GM04504 (cell line): ENCODE measurements at places on chromosomes 6 and 20.

DNA sequence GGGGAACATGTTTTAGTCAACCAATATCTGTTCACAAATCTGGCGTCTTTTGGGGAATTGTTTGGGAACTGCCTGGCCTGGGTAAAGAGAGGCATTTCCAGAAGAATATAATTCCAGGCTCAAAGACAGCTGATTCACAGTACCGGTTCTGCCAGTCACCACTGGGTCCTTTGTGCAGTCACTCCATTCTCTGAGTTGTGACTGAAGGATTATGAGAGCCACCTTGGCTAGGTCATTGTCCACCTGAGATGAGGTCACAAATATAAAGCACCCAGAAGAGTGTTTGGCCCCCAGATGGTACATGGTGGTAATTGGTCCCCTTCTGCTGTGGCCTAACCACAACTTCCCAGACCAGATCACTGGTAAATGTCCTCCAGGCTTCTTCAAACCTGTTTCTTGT, 121.0 kb upstream of the SPACA1 start:
- no peak for DNase-seq

GRCh38 chr6:112148103-112148502, 60.7 kb downstream of the FAM229B start:
- no peak for DNase-seq

DNA sequence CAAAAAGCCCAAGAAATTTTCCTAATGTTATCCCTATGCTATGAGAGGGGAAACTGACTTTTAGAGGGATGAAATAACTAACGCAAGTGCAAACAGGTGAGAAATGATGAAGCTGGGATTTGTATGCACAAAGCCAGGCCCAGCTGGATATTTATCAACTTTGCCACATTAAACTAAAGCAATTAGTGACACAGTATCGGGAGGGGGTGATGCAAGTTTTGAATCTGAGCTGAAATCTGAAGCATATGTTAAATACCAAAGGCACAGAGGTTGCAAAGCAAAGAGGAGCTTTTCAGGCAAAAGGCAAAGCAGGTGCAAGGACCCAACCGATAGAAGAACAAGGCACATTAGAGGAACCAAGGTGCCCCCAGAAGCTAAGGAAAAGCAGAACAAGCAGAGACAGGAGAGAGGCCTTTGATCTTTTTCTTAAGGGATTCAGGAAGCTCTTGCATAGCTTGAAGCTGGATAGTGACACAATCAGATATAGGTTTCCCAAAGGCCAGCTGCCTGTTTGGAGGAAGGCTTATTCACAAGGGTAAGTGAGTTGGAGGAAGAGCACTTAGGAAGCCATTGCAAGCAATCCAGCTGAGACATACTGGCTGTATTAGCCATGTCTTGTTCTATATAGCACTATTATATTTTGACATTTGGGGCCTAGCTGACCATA, 207.5 kb downstream of the HIVEP2 start:
- DNase-seq, result peak; percentile 46

GRCh38 chr6:12392490-12392889, 102.3 kb downstream of the EDN1 start:
- DNase-seq, result no peak

DNA sequence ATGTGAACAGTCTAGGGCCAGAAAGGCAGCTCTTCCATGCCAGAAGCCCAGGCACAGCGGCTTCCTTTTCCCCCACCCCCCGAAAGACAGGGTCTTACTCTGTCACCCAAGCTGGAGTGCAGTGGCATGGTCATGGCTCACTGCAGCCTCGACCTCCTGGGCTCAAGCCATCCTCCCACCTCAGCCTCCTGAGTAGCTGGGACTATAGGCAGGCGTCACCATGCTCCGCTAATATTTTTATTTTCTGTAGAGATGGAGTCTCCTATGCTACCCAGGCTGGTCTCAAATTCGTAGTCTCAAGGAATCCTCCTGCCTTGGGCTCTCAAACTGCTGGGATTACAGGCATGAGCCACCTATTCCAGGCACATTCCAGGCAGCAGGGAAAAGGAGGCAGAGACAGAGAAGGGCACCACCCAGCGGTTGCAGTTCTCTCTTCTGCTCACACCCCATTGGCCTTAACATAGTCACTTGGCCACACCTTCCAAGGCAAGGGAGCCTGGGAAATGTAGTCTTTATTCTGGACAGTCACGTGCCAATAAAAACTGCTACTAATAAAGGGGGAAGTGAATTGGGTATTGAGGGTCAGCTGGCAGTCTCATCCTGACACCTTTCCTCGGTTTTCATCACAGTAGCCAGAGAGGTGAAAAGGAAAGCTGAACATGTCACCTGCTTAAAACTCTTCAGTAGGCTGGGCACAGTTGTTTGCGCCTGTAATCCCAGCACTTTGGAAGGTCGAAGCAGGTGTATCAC, 205.9 kb downstream of the ZMYND8 start:
- DNase-seq, result peak; percentile 58

GRCh38 chr6:16313732-16314131, 75.3 kb downstream of the GMPR start:
- no peak for DNase-seq

- no peak for DNase-seq
Observed at GRCh38 chr20:15613530-15613929, 959.7 kb downstream of the KIF16B start.

GRCh38 chr6:55674672-55675071, 95.7 kb upstream of the HMGCLL1 start:
- no peak for DNase-seq

DNA sequence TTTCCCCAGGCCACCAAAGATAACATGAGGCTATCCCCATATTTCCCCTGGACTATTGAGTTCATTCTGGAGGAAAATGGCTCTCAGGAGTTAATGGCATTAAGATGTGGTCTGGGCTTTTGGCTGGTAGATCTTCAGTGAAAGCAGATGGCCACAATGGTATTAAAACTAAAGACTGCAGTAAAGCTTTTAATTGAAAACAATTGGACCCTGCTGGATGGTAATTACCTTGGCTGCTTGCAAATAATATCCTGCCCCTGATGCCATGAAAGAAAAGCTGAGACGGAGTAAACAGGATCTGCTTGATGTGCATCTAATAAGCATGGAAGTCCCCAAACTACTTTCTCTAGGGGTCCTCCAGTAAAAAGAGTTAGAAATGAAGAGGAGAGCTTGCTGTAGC, 255.8 kb downstream of the QKI start:
- no peak for DNase-seq

GRCh38 chr6:56091159-56091869, 156.1 kb downstream of the COL21A1 start:
- peak; percentile 58 for DNase-seq

GRCh38 chr20:13102694-13103093, 93.9 kb downstream of the SPTLC3 start:
- no peak for DNase-seq

GRCh38 chr6:5507131-5507681, 245.9 kb downstream of the FARS2 start:
- DNase-seq, result no peak

DNA sequence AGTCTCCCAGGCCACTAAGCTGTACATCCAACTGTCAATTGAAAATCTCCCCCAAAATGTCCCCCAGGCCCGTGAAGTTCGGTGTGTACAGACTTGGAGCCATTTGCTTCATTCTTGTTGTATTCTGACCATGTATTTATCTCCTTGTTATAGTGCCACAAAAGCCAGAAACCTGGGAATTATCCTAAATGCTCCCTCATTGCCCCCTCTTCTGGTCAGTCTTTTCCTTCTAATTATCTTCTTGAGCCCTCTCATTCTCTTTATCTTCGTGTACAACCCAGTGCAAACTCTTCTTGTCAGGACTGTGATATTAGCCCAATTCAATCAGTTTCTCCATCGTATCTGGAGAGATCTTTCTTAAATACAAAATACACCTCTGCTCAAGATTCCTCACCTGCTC, 64.7 kb downstream of the RFX6 start:
- DNase-seq, result no peak

- DNase-seq, result no peak
Observed at GRCh38 chr20:62551407-62552323, 75.9 kb upstream of the GATA5 start.

DNA sequence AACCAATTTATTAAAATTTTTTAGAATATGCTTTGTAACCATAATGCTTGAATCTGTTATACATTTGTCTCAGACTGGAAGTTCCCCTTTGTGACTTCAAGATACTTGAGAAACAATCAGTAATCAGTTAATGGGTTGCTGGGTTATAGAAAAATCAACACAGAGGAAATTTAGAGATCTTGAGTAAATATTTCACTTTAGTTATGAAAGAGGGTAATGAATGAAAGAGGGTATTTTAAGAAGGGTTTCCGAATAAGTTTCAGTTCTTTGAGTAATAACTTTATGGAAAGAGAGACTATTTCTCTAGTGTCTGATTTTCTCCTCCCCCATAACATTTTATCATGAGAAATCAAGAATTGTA, 21.4 kb downstream of the ZFAND3 start:
- no peak for DNase-seq

- DNase-seq, result no peak
Observed at GRCh38 chr6:21961226-21961625, 335.6 kb downstream of the PRL start.

DNA sequence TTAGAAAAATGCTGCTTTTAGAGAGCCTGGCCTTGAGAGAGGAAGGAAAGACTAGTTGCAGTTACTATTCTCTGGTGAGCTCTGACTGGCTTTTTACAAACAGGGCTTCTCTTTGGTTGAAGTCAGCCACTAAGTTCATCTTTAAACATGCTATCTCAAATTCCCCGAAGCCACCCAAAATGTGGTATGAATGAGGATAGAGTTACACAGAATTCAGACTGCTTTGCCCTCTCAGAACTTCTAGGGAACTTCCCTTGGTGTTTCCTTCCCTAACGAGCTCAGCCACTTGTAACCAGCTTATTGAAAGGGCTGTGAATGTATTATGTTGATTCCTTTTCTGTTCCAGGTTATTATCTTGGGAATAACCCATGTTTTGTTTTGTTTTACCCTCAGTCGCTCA, 73.5 kb downstream of the EFHC1 start:
- no peak for DNase-seq

GRCh38 chr6:111015389-111016124, 33.7 kb downstream of the RPF2 start:
- no peak for DNase-seq

GRCh38 chr20:50286174-50286511, 95.5 kb downstream of the CEBPB start:
- DNase-seq, result no peak

DNA sequence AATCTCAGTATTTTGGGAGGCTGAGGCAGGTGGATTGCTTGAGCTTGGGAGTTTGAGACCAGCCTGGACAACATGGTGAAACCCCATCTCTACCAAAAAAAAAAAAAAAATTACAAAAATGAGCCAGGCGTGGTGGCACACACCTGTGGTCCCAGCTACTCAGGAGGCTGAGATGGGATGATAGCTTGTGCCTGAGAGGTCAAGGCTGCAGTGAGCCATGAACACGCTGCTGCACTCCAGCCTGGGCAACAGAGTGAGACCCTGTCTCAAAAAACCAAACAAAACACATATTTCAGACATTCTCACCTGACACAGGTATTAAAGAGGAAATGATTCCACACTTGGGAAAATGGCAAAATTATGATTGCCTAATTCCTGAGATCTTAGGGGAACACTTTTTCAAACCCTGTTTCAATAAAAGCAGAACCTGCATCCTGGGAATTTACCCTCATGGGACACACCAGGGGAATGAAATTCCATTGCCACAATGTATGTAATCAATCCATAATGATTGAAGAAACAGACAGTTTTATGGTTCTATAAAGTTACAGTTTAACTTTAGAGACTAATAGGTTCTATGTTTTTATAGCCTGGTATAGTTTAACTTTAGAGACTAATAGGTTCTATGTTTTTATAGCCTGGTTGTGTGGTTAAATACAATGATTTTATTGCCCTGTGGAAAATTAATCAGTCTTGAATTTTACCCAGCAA, 29.6 kb upstream of the DNAAF9 start:
- DNase-seq, result no peak

GRCh38 chr6:38603966-38604365, 35.8 kb downstream of the BTBD9 start:
- DNase-seq, result no peak

GRCh38 chr20:42005211-42005610, 387.0 kb upstream of the CHD6 start:
- no peak for DNase-seq

GRCh38 chr6:47630587-47630986, 67.8 kb upstream of the ADGRF4 start:
- no peak for DNase-seq

- DNase-seq, result no peak
Observed at GRCh38 chr6:36128073-36128472, 2.2 kb upstream of the MAPK13 start.

GRCh38 chr20:57662456-57663240, 42.4 kb upstream of the ZBP1 start:
- DNase-seq, result no peak

DNA sequence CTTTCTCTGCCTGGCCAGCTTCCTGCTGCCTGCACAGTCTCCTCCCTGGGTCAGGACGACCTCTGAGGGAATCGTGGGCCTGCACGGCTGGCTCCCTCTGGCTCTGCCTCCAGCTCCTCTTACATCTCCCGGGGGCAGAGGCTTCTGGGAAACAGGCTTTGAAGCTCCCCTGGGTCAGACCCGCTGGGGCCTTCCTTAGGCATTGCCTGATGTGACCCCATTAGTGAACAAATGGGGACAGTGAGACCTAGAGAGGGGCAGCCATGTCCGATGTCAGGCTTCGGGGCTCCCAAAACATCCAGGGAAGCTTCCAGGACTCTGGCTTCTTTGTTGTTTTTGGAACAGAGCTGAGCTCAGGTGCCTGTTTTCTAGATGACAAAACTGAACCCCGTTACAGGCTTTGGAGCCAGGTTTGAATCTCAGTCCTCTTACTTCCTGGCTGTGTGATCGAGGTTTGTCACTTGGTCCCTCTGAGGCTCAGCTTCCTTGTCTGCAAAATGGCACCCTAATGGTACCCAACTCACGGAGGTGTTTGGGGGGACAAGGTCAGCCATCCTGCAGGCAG, 94.3 kb downstream of the CEBPB start:
- DNase-seq, result no peak

GRCh38 chr20:53763707-53764414, 170.2 kb upstream of the ZNF217 start:
- no peak for DNase-seq

GRCh38 chr20:8994045-8994444, 74.8 kb upstream of the PLCB4 start:
- no peak for DNase-seq

GRCh38 chr20:15491575-15491974, 1081.7 kb downstream of the KIF16B start:
- DNase-seq, result no peak

DNA sequence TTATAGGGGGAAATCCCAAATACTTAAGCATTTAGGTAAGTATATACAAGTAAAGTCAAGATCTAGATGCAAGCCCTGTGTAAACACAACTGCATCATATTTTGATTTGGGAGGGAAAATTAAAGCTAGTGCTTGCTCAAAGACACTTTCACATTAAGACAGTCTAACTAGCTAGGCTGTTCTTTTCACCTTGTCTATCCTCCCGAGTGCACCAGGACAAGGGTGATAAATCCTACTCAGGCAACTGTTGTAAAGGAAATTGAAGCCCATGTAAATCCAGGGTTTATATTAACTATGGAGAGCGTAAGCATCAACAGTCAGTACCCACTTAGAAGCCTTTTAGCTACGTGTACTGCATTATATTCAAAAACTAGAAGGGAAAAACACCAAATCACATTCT, 19.3 kb upstream of the BACH2 start:
- DNase-seq, result no peak
